ENCODE measurements at places on chromosomes 3 and 15. TPM values are rescaled to one million over a fixed set of nuclear protein-coding genes. Genes with fewer than 3 reads are reported as not detected.

PML gene
- 27.0 TPM for total RNA-seq

FGF12 gene
- 0.48 TPM for total RNA-seq

SLC26A6 gene
- total RNA-seq, result 94.9 TPM

CPLX3 gene
- not detected for total RNA-seq

MST1R gene
- total RNA-seq, result 88.9 TPM

ATP13A4 gene
- 17.9 TPM for total RNA-seq

PFN2 gene
- 40.3 TPM for total RNA-seq

CPN2 gene
- not detected for total RNA-seq

GPR149 gene
- not detected for total RNA-seq

DNA sequence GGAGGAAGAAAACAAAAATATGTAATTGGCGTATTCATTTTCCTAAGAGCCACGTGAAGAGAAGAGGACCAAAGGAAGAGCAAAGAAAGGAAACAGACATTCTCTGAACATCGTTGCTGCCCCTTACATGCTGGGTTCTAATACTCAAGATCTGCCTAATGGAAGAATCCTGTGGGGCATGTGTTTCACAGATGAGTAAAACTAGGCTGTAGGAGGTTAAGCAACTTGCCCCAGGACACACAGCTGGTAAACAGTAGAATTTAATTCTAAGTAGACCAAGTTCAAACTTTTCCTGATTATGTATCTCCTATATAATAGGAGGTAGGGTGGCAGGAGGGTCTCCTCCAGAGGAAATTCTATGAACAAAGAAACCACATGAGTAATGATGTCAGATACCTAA lies 106.1 kb upstream of the TNFAIP8L3 start:
- no peaks in the 10 kb centered on the region for H3K4me1 ChIP-seq
- no peaks in the 10 kb centered on the region for H3K27me3 ChIP-seq
- no peaks in the 10 kb centered on the region for H3K36me3 ChIP-seq
- no peak for DNase-seq
- H3K4me3 ChIP-seq, result no peak overlapping the region

DNA sequence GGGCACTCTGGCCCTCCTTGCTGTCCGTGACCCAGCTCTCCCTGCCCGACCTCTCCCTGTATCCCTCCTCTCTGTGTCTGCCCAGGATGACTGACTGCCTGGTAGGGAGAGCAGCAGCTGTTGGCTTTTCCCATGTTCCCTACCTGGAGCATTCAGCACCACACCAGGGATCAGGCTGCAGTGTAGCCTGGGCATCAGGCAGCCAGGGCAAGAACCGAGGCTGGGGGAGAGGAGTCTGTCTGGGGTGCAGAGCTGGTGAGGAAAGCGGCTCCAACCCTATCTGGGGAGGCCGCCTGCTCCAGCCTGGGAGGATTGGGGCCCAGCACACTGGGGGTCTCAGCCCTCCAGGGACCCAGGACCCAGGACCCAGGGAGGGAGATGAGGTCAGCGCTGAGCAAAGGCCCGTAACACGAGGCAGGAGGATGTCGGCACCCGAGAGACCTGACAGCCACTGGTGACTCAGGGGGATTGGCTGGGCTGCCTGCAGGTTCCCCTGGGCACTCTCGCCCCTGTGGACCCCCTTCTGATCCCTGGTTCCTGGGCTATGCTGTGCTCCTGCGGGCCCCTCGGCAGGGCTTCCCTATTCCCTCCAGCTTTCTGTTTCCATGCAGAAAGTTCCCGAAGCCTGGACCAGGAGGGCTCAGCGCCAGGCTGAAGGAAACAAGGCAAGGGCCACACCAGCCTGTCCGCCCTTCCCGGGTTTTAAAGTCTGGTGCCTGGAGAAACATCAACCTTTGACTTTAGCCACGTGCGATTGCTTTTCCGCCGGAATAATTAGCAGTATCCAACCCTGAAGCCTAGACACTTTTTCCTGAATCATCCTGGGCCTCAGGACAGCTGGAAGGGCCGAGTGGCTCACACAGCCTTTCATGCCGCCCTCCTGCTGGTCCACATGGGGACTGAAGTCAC lies 128.2 kb upstream of the MEF2A start:
- peaks cover 16% of the 10 kb centered on the region for H3K4me1 ChIP-seq
- no peaks in the 10 kb centered on the region for H3K36me3 ChIP-seq
- H3K27ac ChIP-seq, result no peak overlapping the region
- H3K4me3 ChIP-seq, result no peak overlapping the region

GRCh38 chr15:94370206-94370935 lies 139.0 kb downstream of the MCTP2 start:
- H3K4me1 ChIP-seq, result no peaks in the 10 kb centered on the region
- no peak for DNase-seq
- no peak overlapping the region for H3K4me3 ChIP-seq
- no peaks in the 10 kb centered on the region for H3K27me3 ChIP-seq

GRCh38 chr3:40317061-40317855 lies 7.8 kb downstream of the EIF1B start:
- H3K4me1 ChIP-seq, result peaks cover 4% of the 10 kb centered on the region
- H3K4me3 ChIP-seq, result no peak overlapping the region
- H3K27me3 ChIP-seq, result no peaks in the 10 kb centered on the region
- peak; percentile 53 for DNase-seq
- H3K36me3 ChIP-seq, result no peaks in the 10 kb centered on the region
- no peak overlapping the region for H3K27ac ChIP-seq

DNA sequence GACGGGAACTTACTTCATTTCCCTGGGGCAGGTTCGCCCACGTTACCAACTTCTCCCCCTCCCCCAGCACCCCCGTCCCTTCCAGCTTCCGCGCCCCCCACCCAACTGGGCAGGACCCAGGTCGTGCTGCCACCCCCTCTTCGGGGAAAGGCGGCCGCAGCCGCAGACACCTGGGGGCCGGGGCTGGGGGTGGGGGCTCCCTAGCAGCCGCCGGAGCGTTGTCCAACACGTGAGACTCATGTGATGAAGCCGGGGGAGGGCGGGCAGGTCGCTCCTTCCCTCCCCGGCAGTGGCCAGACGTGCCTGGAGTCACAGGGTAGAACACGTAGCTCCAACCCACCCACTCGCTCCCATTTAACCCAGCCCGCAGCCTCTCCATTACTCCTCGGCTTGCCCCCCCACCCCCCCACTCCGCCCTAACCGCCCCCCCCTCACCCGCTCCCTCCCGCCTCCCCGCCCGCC lies 240 bp upstream of the BHLHE40 start:
- H3K4me1 ChIP-seq, result peaks cover 6% of the 10 kb centered on the region
- peak overlapping the region; percentile 88 for H3K4me3 ChIP-seq
- H3K27me3 ChIP-seq, result no peaks in the 10 kb centered on the region
- H3K36me3 ChIP-seq, result no peaks in the 10 kb centered on the region

GRCh38 chr3:134769287-134769868 lies 25.7 kb upstream of the EPHB1 start:
- no peak overlapping the region for H3K4me3 ChIP-seq
- H3K36me3 ChIP-seq, result no peaks in the 10 kb centered on the region
- no peak for DNase-seq
- no peaks in the 10 kb centered on the region for H3K4me1 ChIP-seq
- no peaks in the 10 kb centered on the region for H3K27me3 ChIP-seq
- no peak overlapping the region for H3K27ac ChIP-seq

DNA sequence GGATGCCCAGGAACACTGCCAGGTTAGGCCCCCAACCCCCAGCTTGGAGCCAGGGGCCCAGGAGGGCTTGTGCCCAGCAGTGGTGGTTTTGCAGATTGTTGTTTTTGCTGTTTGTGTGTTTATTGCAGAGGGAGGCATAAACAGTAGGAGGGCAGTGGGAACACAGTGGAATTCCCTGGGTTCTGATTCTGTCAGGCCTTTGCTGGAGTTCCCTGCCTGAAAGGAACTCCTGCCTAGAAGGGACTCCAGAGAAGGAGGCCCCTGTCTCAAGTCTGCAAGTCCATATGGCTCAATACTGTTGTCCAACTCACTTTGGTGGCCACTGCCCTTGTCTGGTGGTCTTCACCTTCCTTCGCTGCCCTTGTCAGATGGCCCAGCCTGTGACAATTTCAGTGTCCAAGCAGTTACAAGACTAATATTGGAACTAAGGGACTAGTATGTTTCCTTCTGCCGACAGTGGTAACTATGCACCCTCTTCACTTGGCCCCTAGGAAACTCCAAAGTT lies 47.4 kb upstream of the RAB6B start:
- no peaks in the 10 kb centered on the region for H3K36me3 ChIP-seq
- no peak for DNase-seq
- H3K4me1 ChIP-seq, result no peaks in the 10 kb centered on the region
- no peak overlapping the region for H3K4me3 ChIP-seq

GRCh38 chr3:128681369-128681829 lies 30.8 kb upstream of the RPN1 start:
- peak overlapping the region; percentile 98 for H3K27ac ChIP-seq
- no peaks in the 10 kb centered on the region for H3K4me1 ChIP-seq
- DNase-seq, result no peak
- H3K27me3 ChIP-seq, result no peaks in the 10 kb centered on the region
- H3K36me3 ChIP-seq, result no peaks in the 10 kb centered on the region
- H3K4me3 ChIP-seq, result peak overlapping the region; percentile 78

DNA sequence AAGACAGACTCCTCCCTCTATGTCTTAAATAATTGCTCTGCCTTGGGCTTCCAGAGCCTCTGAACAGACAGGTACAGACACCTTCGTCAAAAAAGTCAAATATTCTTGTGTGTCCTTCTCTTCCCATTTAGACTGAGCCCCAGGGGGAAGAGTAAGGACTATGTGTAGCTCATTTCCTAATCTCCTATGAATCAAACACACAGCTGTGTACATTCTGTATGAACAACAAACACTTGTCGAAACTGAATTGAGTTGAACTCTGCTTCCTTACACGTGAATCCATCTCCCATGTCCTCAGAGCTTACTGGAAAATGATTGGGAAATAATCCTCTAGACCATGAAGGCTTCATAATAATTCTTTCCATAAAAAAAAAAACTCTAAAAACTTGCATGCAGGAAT lies 80.8 kb downstream of the MOBP start:
- H3K27ac ChIP-seq, result no peak overlapping the region
- DNase-seq, result no peak
- H3K27me3 ChIP-seq, result no peaks in the 10 kb centered on the region
- no peaks in the 10 kb centered on the region for H3K36me3 ChIP-seq

- no peaks in the 10 kb centered on the region for H3K27me3 ChIP-seq
- DNase-seq, result no peak
- no peak overlapping the region for H3K4me3 ChIP-seq
- H3K36me3 ChIP-seq, result no peaks in the 10 kb centered on the region
- no peak overlapping the region for H3K27ac ChIP-seq
- H3K4me1 ChIP-seq, result no peaks in the 10 kb centered on the region
Observed at GRCh38 chr3:73734211-73735089, 109.7 kb upstream of the PDZRN3 start.

DNA sequence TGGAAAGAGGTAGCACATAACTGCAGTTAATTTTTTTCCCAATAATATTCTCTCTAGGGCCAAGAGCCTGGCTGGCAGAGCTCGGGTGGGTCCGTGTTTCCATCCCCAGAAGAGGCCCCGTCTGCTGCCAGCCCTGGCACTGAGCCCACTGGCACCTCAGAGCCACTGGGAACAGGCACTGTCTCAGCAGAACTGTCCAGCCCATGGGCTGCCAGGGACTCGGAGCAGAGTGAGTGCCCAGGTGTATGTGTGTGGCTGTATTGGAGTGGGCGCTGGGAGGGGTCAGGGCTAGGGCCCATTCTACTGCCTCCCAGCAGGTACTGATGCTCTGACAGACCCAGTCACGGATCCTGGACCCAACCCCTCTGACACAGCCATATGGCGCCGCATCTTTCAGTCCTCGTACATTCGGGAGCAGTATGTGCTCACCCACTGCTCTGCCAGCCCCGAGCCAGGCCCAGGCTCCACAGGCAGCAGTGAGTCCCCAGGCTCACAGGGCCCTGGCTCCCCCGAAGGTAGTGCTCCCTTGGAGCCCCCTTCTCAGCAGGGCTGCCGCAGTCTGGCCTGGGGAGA lies 8.9 kb downstream of the VWA5B2 start:
- DNase-seq, result no peak
- H3K4me1 ChIP-seq, result no peaks in the 10 kb centered on the region
- no peaks in the 10 kb centered on the region for H3K36me3 ChIP-seq

DNA sequence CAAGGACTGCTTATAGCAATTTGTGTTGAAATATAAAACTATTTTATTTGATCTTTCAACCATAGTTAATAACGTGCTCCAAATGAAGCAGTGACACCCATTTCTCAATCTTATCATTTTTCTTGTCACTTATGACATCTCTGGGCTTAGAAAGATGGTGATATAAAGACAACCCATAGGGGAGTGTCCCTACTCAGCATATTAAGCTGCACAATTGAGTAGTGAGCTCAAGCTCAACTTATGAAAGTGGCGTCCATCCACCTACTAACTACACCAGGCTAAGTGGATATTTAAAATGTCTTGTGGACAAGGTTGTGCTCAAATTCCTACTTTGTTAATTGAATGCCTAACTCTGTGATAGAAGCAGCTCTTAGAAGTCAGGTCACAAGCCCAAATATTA lies 46.7 kb downstream of the SLC9C1 start:
- H3K27ac ChIP-seq, result no peak overlapping the region
- no peaks in the 10 kb centered on the region for H3K4me1 ChIP-seq
- no peaks in the 10 kb centered on the region for H3K27me3 ChIP-seq
- no peak overlapping the region for H3K4me3 ChIP-seq
- H3K36me3 ChIP-seq, result no peaks in the 10 kb centered on the region

DNA sequence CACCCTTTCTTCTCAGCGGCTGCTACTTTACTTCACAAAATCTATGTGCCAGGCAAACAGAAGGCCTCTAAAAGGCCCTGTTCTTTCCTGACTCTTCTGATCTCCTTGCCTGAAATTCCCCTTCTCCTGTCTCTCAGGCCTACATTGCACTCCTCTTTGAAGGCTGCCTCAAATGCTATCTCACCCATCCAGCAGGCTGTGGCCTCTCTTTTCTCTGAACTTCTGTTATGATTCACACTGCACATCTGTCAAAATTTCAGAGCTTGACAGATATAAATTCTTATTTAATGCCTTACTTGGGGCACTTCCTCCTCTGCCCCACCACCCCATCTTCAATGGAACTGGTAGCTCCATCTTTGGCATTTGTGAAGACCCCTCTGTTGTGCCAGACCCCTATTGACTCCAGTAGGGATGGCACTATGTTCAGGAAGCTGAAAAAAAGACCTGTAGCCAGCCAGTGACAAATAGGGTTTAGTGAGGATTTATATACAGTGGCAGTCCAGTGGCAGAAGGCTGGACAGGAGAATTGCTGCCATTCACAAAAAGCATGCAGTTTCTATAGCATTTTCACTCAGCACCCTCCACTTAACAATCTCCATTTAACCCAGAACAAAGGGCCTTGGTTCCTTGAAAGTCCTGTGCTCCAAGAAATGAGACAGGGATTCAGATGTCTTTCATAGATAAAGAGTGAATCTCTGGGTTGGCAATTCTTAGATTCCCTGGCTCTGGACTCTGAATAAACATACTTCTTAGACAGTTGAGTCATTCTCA lies 415.8 kb upstream of the GRM7 start:
- no peaks in the 10 kb centered on the region for H3K36me3 ChIP-seq
- DNase-seq, result no peak
- H3K4me3 ChIP-seq, result no peak overlapping the region
- no peaks in the 10 kb centered on the region for H3K27me3 ChIP-seq
- no peak overlapping the region for H3K27ac ChIP-seq
- H3K4me1 ChIP-seq, result no peaks in the 10 kb centered on the region

GRCh38 chr3:177817751-177818150 lies 620.5 kb upstream of the TBL1XR1 start:
- H3K4me1 ChIP-seq, result no peaks in the 10 kb centered on the region
- DNase-seq, result no peak
- H3K4me3 ChIP-seq, result no peak overlapping the region
- H3K36me3 ChIP-seq, result no peaks in the 10 kb centered on the region

All from colonic mucosa (tissue), 4 donors.